ENCODE measurements at places on chromosomes 6 and 20.

DNA sequence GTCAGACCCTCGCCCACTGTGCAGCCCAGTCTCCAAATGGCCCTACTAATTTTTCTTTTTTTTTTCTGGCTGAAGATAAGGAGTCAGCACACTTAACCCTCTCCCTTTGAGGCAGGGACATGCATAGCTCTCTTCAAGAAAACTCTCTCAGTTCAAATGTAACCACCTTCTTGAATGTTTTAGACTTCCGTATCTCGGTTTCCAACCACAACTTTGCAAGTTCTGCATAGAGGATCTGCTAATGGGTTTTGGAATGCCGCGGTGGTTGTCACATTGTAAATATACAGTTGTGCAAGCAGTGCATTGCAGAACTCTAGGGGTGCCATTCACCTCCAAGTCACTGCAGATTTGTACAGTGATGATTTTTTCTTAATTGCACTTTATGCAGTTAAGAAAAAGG, 59.4 kb upstream of the SLC35B3 start:
- no peak for DNase-seq

- DNase-seq, result no peak
These were observed 53.0 kb downstream of the LINC00237 start for GRCh38 chr20:21053002-21053762.

- peak; percentile 57 for DNase-seq
These were observed 1.6 kb downstream of the CLIC5 start for GRCh38 chr6:46014046-46014445.

DNA sequence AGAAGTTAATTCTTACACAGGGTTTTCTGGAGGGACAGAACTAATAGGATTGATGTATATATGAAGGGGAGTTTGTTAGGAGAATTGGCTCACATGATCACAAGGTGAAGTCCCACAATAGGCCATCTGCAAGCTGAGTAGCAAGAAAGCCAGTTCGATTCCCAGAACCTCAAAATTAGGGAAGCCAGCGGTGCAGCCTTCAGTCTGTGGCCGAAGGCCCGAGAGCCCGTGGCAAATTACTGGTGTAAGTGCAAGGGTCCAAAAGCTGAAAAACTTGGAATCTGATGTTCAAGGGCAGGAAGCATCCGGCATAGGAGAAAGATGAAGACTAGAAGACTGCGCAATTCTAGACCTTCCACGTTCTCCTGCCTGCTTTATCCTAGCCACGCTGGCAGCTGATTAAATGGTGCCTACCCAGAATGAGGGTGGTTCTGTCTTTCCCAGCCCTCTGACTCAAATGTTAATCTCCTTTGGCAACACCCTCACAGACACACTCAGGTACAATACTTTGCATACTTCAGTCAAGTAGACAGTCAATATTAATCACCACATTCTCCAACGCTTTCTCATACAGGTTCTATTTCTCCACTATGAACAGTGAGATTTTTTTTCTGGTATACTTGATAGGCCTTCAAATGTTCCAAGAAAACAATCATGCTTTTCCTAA, 357.0 kb downstream of the LAMA2 start:
- no peak for DNase-seq

DNA sequence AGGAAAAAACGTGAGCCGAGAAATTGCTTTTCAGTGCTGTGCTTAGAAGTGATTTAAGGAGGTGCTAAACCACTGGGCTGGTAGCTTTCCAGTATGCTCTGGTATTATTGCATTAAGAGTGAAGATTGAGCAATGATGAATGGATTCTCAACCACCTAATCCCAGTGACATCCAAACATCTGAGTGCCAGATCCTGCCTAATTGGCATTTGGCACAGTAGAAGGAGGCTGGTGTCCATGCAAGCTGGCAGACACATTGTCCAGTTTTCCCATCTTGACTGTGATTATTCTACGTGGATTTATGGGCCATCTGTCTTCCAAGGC, 398.0 kb upstream of the PLCB4 start:
- DNase-seq, result no peak

DNA sequence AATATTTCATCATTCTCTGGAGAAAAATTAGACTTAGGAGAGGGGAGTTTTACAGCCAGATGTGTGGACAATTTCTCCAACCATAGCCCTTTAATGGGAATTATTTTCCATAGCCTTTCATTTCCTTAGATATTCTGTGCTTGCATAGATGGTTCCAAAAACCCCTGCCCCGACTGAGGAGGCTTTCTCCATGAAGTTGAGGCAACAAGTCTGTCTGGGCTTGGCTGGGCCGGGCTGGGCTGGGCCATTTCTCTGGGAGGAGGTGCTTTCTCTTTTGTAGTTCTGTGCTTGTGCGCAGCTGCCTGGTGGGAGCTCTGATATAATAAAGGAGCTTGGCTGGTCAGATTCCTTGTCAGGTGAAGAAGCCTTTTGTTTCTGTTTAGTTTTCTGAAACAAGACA, 71.4 kb downstream of the SOBP start:
- DNase-seq, result no peak

- DNase-seq, result no peak
These were observed 779.6 kb downstream of the MAFB start for GRCh38 chr20:39909447-39909846.

DNA sequence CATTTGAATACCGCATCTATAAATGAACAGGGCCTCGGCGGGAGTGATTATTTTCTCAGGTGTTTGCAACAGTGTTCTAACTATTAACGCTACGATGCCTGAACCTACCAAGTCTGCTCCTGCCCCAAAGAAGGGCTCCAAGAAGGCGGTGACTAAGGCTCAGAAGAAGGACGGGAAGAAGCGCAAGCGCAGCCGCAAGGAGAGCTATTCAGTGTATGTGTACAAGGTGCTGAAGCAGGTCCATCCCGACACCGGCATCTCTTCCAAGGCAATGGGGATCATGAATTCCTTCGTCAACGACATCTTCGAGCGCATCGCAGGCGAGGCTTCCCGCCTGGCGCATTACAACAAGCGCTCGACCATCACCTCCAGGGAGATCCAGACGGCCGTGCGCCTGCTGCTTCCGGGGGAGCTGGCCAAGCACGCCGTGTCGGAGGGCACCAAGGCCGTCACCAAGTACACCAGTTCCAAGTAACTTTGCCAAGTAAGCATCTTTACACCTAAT, 70.9 kb downstream of the HFE start:
- no peak for DNase-seq

- no peak for DNase-seq
These were observed 161.3 kb downstream of the PHACTR3 start for GRCh38 chr20:59765599-59766177.

DNA sequence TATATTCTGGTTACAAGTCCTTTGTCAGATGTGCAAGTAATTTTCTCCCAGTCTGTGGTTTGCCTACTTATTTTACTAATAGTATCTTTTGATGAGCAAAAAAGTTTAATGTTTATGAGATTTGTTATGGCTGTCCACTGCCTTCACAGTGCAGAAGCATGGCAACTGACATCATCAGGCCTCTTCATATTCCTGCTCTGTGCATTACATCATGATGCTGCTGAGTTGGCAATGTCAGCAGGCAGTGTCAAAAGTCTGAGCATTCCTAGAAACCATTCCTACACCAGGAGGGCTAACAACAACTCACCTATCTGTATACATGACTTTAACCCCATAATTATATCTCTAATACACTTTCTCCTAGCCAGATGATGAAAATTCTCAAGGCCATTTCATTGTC, 10.8 kb upstream of the OR2B2 start:
- DNase-seq, result no peak

GRCh38 chr6:166274739-166275370, 33.3 kb downstream of the PRR18 start:
- DNase-seq, result no peak

DNA sequence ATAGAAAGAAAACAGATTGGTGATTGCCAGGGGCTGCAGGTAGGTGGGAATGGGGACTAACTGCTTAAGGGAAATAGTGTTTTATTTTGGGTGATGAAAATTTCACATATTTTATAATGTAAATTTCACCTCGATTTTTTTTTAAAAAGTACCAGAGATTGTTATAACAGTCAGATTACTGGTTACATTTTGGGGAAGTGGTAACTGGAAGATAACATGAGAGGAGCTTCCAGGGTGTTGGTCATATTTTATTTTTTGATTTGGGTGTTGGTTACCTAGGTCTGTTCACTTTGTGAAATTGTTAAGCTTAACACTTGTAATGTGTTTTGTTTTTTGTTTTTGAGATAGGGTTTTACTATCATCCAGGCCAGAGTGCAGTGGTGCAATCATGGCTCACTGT, 17.2 kb upstream of the CRIP3 start:
- DNase-seq, result no peak

DNA sequence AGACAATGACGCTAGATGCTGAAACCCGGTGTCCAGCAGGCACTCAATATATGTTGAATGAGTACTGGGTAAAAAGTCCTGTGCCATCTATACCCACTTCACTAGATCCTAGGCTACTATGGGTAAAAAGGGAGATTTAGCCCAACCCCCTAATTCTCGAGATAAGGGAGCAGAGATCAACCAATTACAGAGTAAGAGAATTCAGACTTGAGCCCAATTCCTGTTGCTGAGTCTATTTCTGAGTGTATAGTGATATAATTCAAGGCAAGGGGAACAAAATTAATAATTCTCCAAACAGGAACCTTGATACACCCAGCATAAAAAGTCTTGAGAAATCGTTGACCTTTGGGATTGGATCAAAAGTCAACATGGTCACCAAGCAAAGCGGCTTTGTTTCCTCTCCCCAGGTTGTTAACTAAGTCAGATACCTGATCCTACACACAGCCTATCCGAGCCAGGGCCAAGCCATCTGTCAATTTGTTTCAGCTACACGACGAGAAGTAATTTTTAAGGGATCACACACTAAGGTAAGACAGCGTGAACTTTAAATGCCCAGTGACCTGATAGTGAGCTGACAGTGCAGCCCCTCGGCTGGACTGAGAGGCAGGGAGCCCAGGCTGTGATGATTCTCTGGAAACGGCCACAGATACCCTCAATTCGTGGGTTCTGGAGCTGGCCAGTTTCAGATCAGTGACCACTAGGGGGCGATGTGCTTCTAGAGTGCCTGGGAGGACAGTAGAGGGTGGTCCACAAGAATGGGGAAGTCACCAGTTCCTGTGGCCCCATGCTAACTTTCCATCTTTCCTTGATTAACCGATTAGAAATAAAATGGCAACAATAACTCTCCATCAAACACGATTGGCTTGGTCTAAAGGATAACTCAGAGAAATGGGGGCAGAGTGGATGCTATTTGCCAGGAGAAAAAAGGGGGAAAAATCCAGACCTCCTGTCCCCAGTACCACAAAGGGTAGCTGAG, 46.2 kb downstream of the SLC22A23 start:
- DNase-seq, result peak; percentile 41

- no peak for DNase-seq
These were observed 104.7 kb upstream of the TMEM170B start for GRCh38 chr6:11432713-11433450.

GRCh38 chr6:17423026-17423425, 29.6 kb downstream of the CAP2 start:
- no peak for DNase-seq

GRCh38 chr6:71585472-71585871, 296.9 kb downstream of the OGFRL1 start:
- no peak for DNase-seq

DNA sequence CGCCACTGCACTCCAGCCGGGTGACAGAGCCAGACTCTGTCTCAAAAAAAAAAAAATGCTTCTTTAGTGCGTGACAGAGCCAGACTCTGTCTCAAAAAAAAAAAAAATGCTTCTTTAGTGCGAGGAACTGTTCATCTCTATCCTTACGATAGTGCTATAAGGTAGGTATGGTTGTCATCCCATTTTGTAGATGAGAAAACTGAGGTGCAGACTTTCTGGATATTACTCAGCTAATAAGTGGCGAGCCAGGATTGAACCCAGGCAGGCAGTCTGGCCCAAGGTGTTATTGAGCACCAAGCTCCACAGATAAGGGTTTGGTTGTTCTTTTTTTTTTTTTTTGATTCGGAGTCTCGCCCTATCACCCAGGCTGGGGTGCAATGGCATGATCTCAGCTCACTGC, 11.9 kb downstream of the MEA1 start:
- no peak for DNase-seq

GRCh38 chr6:125182237-125183008, 28.9 kb downstream of the TPD52L1 start:
- no peak for DNase-seq

DNA sequence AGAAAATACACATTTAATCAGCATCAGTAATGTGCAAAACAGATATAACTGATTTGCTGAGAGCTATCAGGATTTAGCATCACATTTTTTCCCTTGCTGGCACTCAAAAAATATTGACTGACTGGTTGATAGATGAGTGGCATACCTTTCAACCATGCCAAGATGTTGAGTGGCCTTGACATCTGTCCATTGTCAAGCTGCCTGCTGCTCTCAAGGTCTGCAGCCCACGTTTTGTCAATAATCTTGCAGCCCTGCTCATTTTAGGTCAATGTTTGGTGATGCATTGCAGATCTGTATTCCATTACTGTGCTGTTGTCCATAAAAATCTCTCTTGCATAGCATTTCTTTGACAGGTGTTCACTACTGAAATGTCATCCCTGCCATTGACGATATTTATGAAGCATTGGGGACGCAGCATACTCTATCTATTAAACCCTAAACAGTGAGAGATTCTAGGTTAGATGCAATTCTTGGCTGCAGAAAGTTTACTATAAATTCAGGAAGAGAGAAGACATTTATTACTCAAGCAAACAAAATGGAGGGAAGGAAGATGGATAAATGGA, 111.6 kb downstream of the BFSP1 start:
- DNase-seq, result no peak

- DNase-seq, result no peak
These were observed 464.0 kb upstream of the CDH4 start for GRCh38 chr20:60788070-60788469.

DNA sequence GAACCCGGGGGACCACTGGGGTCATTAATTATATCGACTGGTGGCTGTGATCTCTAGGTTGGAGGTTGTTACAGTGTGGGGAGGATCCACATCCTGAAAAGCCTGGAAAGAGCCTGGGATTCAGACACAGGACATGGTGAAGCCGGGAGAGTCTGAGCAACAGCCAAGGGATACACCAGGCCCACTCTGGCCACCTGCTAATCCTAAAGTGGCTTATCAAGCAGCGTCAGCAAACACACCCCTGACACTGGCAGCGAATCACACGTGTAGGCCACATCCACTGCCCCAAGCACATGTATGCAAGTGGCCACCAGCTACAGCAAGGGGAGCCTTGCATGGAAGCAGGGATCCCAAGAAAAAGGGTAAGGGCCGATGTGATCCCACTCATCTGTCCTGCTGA, 41.0 kb downstream of the GFOD1 start:
- DNase-seq, result no peak

DNA sequence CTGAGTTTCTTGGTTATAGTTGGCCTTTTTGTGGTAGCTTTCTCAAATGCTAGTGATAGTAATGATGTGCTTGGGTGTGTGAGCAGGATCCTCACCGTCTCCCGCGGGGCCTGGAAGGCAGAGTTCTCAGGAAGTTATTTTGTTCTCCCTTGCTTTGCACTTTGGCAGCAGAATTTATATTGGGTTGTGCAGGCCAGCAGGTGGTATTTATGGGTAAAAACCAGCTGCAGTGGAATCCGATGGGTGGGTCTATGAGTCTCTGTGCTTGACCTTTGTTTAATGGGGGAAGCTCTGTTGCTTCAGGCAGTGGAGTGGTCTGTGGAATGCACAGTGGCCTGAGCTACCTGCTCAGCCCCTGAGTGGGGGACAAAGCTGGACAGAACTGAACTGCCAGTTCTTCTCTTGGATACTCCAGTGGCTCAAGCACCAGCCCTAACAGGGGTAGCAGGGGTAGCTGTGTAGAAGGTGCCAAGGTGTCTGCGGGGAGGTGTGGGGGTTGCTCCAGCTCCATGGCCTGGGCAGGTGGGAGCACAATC, 27.3 kb downstream of the IGF2R start:
- no peak for DNase-seq

- DNase-seq, result no peak
These were observed 162.2 kb downstream of the NKAIN2 start for GRCh38 chr6:123965894-123966293.

All from CD4-positive, alpha-beta T cell treated with Interleukin-4 for 4 hours (primary cell).